Activated T-cell treated with anti-CD3 and anti-CD28 coated beads, Interleukin-2, amount 50 U/mL, for 24 hours (primary cell): ENCODE measurements at places on chromosomes 6 and 20.

DNA sequence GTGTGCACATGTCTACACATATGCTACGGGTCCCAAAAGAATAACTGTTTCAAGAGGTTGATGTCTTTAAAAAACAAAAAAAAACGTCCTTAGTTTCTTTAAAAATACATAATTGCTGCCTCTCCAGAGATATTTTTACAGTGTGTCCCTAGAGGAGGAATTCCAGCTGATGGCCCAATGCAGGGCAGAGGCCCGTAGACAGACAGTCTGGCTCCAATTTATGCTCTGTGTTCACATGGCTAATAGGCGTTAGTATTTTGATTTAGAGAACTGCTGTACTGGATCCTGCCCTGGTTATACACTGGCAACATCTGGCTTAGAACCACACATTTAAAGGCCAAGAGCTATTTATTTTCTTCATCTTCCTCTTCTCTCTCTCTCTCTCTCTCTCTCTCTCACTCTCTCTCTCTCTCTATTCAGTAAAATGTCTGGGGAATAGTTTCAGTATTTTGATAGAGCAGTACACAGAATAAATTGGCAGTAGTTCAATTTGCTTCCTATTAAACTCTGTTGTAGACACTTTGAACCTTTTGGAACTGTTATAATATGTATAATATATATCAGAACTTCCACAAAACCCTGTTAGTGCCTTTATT, 260.6 kb downstream of the EYA4 start:
- no peak overlapping the region for H3K4me3 ChIP-seq
- no peaks in the 10 kb centered on the region for H3K4me1 ChIP-seq
- peaks cover 4% of the 10 kb centered on the region for H3K27me3 ChIP-seq
- no peak for DNase-seq
- no peak overlapping the region for H3K27ac ChIP-seq

- no peaks in the 10 kb centered on the region for H3K27me3 ChIP-seq
- no peak overlapping the region for H3K4me3 ChIP-seq
- peaks cover 10% of the 10 kb centered on the region for H3K4me1 ChIP-seq
- no peak for DNase-seq
- no peak overlapping the region for H3K27ac ChIP-seq
Measured at GRCh38 chr6:7060769-7061516, 46.8 kb upstream of the RREB1 start.

GRCh38 chr6:13526727-13527670, 39.6 kb upstream of the GFOD1 start:
- H3K4me1 ChIP-seq: peaks cover 16% of the 10 kb centered on the region
- H3K4me3 ChIP-seq: no peak overlapping the region
- no peaks in the 10 kb centered on the region for H3K36me3 ChIP-seq
- DNase-seq: no peak

DNA sequence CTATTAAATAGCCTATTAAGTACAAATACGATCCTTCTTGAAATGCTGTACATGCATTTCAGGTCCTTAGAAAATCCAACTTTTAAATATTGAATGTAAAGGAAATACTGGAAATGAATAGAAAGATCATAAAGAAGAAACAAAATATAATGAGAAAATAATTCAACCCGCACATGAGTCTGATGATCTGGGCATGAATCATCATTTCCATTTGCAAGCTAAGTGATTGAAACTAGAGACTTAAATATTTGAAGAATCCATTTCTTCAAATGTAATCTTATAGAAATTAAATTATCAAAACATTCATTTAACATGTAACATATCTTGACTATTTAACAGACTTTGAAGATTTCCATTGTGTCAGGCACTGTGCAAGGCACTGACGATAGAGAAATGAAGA, 977.0 kb downstream of the TFAP2A start:
- DNase-seq: no peak
- H3K4me3 ChIP-seq: no peak overlapping the region
- H3K36me3 ChIP-seq: no peaks in the 10 kb centered on the region
- no peaks in the 10 kb centered on the region for H3K4me1 ChIP-seq
- H3K27ac ChIP-seq: no peak overlapping the region

- no peaks in the 10 kb centered on the region for H3K36me3 ChIP-seq
- no peaks in the 10 kb centered on the region for H3K27me3 ChIP-seq
- H3K27ac ChIP-seq: peak overlapping the region; percentile 30
- no peak for DNase-seq
Measured at GRCh38 chr6:157762636-157763035, 60.4 kb upstream of the SNX9 start.

DNA sequence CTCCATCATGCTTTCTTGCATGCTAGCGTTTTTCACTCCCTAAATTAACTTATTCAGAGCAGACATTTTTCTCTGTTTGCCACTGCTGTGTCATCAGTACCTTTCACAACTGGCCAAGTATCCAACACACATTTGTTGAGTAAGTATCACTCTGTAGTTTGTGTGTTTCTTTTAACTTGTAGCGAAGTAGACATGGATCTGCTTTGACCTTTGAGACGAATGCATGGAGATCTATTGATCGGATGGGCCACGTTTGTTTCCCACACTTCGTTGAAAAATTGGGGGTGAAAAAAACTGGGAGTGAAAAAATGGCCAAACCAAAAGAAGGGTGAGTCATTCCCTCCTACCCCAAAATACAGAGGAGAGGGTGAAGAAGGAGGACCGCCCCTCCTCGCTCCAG, 12.9 kb upstream of the SLC9A8 start:
- no peak overlapping the region for H3K4me3 ChIP-seq
- H3K27me3 ChIP-seq: peaks cover 13% of the 10 kb centered on the region
- H3K4me1 ChIP-seq: peaks cover 41% of the 10 kb centered on the region
- no peaks in the 10 kb centered on the region for H3K36me3 ChIP-seq
- H3K27ac ChIP-seq: no peak overlapping the region

GRCh38 chr6:81561731-81562130, 190.8 kb downstream of the TENT5A start:
- no peak overlapping the region for H3K4me3 ChIP-seq
- no peak overlapping the region for H3K27ac ChIP-seq
- H3K27me3 ChIP-seq: no peaks in the 10 kb centered on the region
- H3K36me3 ChIP-seq: no peaks in the 10 kb centered on the region
- no peaks in the 10 kb centered on the region for H3K4me1 ChIP-seq

GRCh38 chr6:43284991-43285781, 12.9 kb upstream of the SLC22A7 start:
- no peak for DNase-seq
- no peaks in the 10 kb centered on the region for H3K4me1 ChIP-seq
- H3K4me3 ChIP-seq: no peak overlapping the region

DNA sequence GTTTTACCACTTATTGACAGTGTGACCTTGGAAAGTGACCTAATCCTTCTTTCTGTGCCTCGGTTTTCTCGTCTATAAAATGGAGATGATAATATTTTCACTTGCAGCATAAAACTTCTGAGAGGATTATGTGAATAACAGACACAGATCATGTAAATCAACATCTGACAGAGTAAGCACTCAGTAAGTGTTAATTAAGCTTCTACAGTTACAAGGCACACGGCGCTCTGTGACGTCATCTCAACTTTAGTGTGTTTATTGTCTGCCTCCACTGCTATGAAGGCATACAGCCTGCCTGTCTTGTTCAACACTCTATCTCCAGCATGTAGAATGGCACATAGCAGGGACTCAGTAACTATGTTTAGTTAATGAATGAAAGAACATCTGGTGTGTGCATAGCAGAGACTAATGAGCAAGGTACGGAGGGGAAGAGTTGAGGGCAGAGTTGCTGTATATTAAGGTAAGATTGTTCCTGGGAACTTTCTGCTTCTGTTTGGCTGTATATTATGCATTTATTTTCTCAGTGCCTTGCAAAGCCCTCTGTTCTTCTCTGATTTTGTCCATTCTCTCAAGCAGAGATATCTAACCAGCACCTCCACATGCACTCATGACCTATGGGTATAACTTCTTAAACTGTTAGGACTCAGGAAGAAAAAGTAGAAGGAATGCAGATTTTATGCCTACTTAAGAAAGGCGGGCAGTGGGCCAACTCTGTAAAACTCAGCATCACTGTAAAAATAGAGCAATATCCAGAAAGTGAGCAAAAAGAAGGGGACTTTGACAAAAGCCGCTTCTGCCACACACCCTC, 66.4 kb upstream of the STMND1 start:
- H3K27me3 ChIP-seq: peaks cover 22% of the 10 kb centered on the region
- no peak for DNase-seq
- no peak overlapping the region for H3K4me3 ChIP-seq
- H3K27ac ChIP-seq: no peak overlapping the region
- no peaks in the 10 kb centered on the region for H3K36me3 ChIP-seq

- H3K27me3 ChIP-seq: no peaks in the 10 kb centered on the region
- no peak overlapping the region for H3K4me3 ChIP-seq
- H3K4me1 ChIP-seq: peaks cover 12% of the 10 kb centered on the region
- no peak overlapping the region for H3K27ac ChIP-seq
Measured at GRCh38 chr6:5205035-5205507, 55.7 kb downstream of the LYRM4 start.

DNA sequence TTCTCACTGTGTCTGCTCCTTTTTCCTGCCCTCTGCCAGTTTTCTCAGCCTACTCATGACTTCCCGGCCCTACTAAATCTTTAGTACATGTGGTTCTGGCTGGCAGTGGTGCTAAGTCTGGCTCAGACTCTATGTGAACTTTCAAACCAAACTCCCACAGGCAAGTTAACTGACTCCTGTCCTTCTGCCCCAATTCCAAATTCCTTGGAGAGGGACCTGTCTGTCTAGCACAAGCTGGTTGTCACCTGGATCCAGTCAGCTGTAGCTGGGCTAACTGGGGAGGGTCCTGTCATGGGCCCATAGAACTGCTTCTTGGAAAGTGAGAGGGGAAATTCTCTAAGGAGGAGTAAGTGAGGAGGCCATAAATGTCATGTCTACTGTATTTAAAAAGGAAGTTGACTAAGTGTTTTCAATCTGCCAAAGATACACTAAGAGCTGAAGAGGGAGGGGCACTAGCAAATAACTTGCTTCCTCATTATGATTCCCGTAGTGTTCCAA, 240.1 kb downstream of the KCNQ5 start:
- H3K4me3 ChIP-seq: no peak overlapping the region
- no peaks in the 10 kb centered on the region for H3K27me3 ChIP-seq
- H3K27ac ChIP-seq: peak overlapping the region; percentile 6
- no peaks in the 10 kb centered on the region for H3K36me3 ChIP-seq

- no peak overlapping the region for H3K27ac ChIP-seq
- peaks cover 66% of the 10 kb centered on the region for H3K4me1 ChIP-seq
- no peak for DNase-seq
- H3K4me3 ChIP-seq: no peak overlapping the region
Measured at GRCh38 chr6:111789598-111789997, 83.7 kb downstream of the FYN start.

- no peak for DNase-seq
- H3K36me3 ChIP-seq: no peaks in the 10 kb centered on the region
- no peak overlapping the region for H3K27ac ChIP-seq
Measured at GRCh38 chr20:31894980-31895675, 24.7 kb downstream of the TTLL9 start.

DNA sequence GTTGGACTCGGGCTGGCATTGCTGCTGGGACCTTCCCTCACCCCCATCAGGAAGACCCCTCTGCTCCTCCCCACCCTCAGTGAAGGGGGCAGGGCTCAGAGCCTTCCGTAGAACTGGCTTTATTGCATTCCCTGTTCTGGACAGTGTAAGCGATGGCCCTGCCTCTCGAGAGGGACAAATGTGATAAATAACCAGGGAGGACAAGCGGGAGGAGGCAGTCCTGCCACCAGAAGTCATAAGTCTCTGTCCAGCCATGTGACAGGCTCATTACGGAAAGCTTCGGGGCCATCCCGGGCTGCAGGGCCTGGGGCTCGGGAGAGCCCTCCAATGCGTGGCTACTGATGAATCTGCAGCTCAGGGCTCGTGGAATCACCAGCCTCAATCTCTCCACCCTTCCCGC, 58.5 kb upstream of the MDGA1 start:
- peaks cover 6% of the 10 kb centered on the region for H3K27me3 ChIP-seq
- H3K4me3 ChIP-seq: no peak overlapping the region
- H3K36me3 ChIP-seq: no peaks in the 10 kb centered on the region
- H3K27ac ChIP-seq: no peak overlapping the region
- DNase-seq: no peak

DNA sequence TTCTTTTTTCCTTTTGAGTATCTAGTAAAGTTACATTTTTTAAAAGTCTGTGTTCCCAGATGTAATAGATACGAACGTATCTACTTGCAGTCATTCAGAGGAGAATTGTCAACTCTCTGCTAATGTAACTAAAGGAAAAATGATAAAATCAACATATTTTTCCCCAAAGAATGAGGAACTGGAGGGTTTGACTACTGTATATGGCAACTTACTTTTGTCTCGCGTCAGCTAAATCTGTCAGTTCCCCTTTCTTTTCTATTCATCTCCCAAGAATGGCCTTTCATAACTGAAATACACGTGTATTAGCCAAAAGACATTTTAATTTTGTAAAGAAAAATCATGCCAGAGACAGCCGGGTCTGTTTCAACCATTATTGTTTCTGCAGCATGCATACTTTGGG, 5.4 kb downstream of the EYA2 start:
- H3K4me1 ChIP-seq: no peaks in the 10 kb centered on the region
- no peak for DNase-seq
- no peak overlapping the region for H3K27ac ChIP-seq
- H3K4me3 ChIP-seq: no peak overlapping the region

DNA sequence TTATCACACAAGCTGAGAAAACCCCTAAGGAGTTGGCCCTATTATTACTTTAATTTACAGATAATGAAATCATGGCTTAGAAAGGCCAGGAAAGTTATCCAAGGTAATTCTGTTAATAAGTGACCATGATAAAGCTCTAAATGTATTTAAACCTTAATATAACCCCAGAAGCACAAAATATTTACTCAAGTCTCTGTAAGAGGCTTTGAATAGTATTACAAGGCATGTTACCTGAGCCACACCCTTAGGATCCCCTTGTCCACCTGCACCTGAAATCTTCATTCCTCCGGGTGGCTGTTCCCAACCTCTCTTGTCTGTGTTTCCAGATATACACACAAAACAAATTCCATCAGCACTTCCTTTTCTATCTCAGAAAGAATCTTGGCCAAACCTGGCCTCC, 271.6 kb upstream of the BMP2 start:
- DNase-seq: no peak
- H3K4me3 ChIP-seq: no peak overlapping the region
- H3K4me1 ChIP-seq: no peaks in the 10 kb centered on the region
- no peaks in the 10 kb centered on the region for H3K36me3 ChIP-seq
- H3K27ac ChIP-seq: no peak overlapping the region
- no peaks in the 10 kb centered on the region for H3K27me3 ChIP-seq

- no peak for DNase-seq
- peaks cover 27% of the 10 kb centered on the region for H3K27me3 ChIP-seq
- H3K36me3 ChIP-seq: no peaks in the 10 kb centered on the region
- H3K4me1 ChIP-seq: no peaks in the 10 kb centered on the region
Measured at GRCh38 chr20:57004416-57004815, 262.0 kb downstream of the BMP7 start.

GRCh38 chr6:33207552-33208090, 679 bp upstream of the RING1 start:
- peaks cover 68% of the 10 kb centered on the region for H3K36me3 ChIP-seq
- peak overlapping the region; percentile 85 for H3K27ac ChIP-seq
- H3K4me1 ChIP-seq: peaks cover 60% of the 10 kb centered on the region
- no peak for DNase-seq

GRCh38 chr6:137213331-137213740, 5.8 kb downstream of the IFNGR1 start:
- H3K4me3 ChIP-seq: no peak overlapping the region
- H3K27me3 ChIP-seq: no peaks in the 10 kb centered on the region
- H3K36me3 ChIP-seq: peaks cover 20% of the 10 kb centered on the region
- H3K4me1 ChIP-seq: peaks cover 59% of the 10 kb centered on the region
